ENCODE measurements at places on chromosomes 7 and 10. TPM values are rescaled to one million over a fixed set of nuclear protein-coding genes. Genes with fewer than 3 reads are reported as not detected.

Gene GATA3
- 42.4 TPM for total RNA-seq

GRCh38 chr7:48274662-48275061 lies 103.4 kb downstream of the ABCA13 start:
- no peak for DNase-seq

DNA sequence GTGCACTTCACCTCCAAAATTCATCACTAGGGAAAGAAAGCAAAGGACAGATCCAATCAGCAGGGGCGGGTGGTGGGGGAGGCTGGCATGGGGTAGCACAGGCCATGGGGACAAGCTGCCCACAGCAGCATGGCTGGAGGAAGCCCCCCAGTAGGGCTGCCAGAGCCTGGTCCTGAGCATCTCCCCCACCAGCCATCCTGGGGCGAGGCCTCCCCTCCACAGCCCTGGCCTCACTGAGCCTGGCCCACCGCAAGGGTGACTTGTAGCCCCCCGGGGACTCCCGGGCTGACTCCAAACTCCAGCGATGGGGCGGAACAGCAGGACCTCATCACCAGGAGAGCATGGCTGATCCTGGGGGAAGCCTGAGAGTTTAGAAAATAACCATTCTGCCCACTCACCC lies 92.4 kb upstream of the TCERG1L start:
- DNase-seq: no peak

DNA sequence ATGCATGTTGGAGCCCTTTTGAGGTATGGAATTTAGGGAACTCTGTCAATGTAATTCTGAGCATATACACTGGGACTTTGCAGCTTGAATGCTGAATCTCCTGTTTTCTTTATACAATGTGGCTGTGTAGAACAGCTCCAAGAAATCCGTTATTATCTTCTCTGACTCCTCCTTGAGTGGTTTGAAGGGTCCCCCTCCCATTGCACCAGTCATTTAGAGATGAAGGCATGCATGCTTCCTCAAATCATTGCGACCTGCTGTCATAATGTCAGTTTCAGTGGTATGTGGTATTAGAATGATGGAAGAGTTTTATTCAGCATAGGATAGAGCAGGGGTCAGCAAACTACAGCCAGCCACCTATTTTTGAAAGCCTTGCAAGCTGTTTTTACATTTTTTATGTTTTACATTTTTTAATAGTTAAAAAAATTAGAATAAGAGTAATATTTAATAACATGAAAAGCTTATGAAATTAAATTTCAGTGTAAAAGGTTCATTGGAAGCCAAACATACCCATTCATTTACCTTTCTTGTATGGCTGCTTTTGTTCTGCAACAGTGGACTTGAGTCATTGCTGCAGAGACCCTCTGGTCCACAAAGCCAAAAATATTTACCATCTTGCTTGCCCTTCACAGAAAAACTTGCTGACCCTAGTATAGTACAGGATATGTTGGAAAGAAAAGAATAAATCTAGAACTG lies 8.1 kb downstream of the STK17A start:
- no peak for DNase-seq

DNA sequence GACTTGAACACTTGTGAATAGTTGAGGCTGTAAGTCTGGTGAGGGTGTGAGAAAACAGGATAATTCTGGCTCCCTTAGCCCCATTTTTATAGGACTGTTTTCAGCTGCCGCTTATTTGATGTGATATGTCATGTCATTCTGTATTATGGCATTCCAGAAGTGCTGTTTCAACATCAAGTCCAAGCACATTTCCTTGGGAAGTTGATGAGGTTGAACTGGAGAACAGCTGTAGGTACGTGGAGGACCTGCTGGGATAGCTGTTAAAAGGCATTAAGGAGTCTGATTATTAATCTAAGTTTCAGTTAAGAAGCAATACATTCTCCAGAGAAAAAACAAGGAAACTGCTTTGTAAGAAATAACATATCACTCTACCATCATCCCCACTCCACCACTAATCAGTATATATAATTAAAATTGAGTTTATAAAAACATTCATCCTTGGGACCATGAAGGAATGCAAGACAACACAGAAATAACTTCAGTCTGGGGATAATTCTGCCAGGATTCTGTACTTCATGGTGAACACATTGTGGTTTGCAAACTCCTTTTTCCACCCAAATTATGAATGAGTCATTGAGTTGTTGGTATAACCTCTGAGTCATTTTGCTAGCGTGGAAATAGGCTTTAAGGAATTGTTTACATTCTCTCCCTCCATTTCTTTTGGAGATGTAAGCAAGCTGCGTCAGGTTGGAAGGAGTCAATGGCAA lies 39.9 kb upstream of the TMEM229A start:
- no peak for DNase-seq

Gene RBP3
- not detected for total RNA-seq

All from endodermal cell (in vitro differentiated cells).